ENCODE measurements at places on chromosomes 16 and 17.

- no peak for DNase-seq
Observed at GRCh38 chr16:85152414-85153030, 40.2 kb upstream of the CIBAR2 start.

DNA sequence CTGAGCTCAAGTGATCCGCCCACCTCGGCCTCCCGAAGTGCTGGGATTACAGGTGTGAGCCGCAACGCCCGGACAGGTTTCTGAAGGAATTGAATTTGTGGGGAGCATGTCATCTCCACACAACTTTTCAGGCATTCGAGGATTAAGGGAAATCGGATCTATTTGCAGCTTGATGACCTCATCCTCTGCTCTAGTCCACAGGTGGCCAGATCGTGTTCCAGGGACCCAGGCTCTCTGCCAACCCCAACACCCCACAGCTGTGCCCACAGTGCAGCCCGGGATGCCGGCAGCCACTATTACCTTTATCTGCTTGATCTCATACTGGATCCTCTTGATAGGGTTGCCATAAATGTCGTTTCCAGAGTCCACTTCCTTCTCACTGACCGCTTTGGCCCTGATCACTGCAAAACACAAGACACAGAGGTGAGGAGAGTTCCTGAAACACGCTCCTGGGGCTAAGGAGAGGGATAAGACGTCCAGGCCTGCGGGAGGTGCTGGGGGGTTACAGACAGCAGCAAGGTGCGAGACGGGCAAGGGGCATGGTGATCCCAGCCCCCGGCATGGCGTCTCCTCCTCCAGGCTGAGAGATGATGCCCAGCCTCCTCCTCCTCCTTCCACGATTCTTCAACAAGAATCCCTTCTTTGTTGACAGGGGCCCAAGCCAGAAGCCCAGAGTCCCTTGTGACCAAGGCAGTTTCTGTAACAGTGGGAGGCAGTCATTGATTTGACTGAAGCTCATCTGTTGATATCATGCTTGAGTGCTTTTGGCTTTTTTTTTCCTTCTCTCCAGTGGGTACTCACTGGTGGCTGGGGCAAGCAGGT, 29.3 kb downstream of the CEP295NL start:
- DNase-seq: no peak

DNA sequence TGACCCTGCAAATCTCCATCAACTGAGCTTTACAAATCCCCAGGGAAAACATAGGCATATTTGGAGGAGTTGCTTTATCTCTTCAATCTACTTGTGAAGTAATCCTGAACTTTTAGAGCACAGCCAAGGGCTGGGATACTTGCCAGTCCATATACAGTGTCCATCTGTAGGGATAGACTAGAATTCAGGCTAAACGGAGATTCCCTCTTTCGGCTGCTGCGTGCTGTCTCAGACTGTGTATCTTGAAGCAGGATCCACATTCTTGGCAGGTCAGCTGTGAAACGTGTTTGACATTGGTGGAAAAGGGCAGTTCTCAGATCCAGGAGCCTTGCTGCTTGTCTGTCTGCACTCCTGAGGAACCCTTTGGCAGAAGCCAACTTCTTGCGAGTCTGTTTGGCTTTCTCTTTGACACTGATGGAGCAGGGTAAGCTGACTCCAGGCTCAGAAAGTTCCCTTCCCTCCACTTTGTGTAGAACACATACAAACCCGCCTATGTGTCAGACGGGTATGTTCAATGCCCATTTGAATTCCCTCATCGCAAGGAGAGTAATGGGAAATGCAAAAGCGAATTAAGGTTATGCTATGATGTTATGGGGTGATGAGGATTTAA, 221.8 kb downstream of the MAP2K4 start:
- no peak for DNase-seq

GRCh38 chr17:81295676-81296381, 722 bp upstream of the SLC38A10 start:
- no peak for DNase-seq

GRCh38 chr16:48479329-48479728, 94.1 kb upstream of the SIAH1 start:
- no peak for DNase-seq

DNA sequence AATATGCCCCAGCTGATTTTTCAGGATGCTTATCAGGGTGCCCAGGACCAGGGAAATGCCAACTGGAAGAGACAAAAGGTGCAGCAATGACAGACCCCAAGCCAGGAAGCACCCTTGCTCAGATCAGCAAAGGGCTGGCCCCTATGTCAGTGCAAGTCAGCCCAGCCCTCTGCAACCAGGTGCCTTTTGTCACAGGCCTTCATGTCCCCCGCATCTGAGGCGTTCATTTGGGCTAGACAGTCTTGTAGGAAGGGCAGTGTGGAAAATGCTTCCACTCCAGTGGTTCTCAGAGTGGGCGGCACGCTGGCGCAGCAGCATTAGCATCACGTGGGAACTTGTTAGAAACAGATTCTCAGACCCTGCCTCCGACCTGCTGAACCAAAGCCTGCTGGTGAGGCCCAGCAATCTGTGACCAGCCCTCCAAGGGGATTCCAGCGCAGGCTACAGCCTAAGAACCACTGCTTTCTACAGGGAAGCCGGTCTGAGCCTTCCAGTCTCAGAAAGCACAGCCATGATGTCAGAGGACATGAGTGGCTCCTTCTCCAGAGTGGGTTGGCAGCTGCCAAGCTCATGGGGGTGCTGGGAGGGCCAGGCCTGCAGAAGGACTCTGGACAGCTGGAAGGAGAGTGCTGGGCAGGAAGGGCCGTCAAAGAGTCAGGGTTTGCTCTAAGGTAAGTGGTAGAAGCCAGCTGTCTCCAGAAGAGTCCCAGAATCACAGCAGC, 13.1 kb downstream of the SLC47A2 start:
- no peak for DNase-seq

- DNase-seq: no peak
Observed at GRCh38 chr17:58734040-58734439, 21.6 kb upstream of the PPM1E start.

DNA sequence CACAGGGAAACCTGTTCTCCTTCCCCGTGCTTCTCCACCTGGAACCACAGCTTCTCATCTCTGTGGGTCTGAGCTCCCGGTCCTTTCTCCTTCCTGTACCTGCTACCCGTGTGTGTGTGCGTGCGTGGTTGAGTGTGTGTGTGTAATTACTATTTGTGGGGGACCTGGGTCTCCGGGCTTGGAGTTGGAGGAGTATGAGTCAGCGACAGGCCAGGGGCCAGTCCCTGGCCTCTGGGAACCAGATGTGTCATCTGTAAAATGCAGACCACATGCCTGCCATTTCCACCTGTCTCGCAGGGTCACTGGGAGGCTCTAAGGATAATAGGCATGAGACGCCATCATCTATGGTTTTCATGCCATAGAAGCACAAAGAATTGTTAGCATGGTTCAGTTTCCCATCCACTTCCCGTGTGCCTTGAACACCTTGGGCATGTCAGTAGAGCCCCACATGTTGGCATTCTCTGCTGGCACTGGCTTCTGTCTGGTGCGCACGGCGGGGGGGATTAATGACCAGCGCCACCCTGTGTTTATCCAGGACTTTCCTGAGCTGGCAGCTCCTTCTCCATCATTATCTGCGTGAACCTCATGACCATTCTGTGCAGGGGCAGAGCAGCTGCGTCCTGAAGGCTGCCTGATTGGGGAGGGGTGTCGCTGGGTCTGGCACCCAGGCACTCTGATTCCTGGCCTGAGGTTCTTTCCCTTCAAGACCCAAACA, 1.5 kb downstream of the ZNF205 start:
- DNase-seq: no peak

GRCh38 chr16:342455-343213, 9.9 kb downstream of the AXIN1 start:
- no peak for DNase-seq

DNA sequence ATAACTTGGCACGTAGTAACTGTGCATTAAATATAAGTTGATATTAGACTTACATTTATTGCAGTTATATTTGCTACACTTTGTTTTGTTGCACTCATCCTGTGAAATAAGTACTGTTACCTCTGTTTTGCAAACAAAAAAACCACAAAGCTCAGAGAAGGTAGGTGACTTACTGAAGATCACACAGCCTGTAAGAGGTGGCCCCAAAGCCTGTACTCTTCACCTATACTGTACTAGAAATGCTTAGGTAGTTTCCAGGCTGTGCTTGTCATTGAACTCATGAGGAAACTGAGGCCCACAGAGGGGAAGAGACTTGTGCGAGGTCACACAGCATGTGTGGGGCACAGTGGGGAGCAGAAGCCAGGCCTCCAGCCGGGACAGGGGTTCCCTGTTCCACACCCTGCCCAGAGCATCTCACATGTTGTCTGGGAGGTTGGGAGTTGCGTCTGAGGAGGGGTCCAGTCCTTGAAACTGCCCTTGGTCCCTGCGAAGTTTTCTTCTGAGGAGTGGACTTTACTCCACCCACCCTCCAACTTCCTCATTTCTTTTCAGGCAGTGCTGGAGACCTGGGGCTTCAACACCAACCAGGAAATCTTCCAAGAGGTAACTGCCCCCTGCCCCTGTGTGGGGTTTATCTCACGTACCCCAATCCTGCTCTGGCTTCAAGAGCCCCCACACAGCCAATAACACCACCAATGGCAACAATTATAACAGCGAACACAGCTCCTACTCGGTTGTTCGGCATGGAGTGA, 13.0 kb downstream of the CETP start:
- no peak for DNase-seq

DNA sequence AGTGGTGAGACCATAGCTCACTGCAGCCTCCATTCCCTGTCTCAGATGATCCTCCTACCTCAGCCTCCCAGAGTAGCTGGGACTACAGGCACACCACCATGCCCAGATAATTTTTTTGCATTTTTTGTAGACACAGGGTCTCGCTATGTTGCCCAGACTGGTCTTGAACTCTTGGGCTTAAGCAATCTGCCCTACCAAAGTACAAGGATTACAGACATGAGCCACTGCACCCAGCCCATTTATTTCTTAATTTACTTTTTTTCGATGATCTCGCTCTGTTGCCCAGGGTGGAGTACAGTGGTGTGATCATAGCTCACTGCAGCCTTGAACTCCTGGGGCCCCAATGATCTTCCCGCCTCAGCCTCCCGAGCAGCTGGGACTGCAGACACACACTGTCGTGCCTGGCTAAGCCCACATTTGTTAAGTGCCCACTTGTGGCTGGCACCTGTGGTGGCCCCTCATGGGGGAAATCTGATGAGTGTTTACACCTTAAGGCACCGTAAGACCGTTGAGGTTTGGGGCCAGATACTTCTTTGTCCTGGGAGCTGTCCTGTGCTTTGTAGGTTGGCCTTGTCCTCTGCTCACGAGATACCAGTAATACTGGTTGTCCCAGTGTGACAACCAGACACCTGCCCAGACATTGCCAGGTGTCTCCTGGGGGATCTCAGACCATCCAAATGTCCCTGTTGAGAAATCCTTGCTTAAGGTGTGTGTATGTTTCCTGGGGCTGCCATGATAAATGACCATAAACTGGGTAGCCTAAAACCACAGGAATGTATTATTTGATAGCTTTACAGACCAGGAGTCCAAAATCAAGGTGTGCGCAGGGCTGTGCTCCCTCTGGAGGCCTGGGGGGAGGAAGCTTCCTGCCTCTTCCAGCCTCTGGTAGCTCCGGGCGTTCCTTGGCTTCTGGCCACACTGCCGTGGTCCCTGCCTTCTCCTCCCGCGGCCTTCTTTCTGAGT, 141.4 kb upstream of the GSE1 start:
- no peak for DNase-seq
